ENCODE measurements at places on chromosomes 4 and X. TPM values are rescaled to one million over a fixed set of nuclear protein-coding genes. Genes with fewer than 3 reads are reported as not detected.

GRCh38 chr4:165368567-165368966, 10.2 kb upstream of the CPE start:
- H3K4me1 ChIP-seq: peaks cover 6% of the 10 kb centered on the region
- H3K27me3 ChIP-seq: no peaks in the 10 kb centered on the region
- H3K36me3 ChIP-seq: no peaks in the 10 kb centered on the region
- no peak for DNase-seq
- no peak overlapping the region for H3K4me3 ChIP-seq
- H3K27ac ChIP-seq: no peak overlapping the region

GRCh38 chrX:2387614-2388239, 113.0 kb downstream of the DHRSX start:
- no peaks in the 10 kb centered on the region for H3K36me3 ChIP-seq
- no peak overlapping the region for H3K4me3 ChIP-seq
- no peak for DNase-seq
- H3K27ac ChIP-seq: no peak overlapping the region

Gene ING2
- total RNA-seq: 8.8 TPM

Gene NXF2
- total RNA-seq: not detected

Gene CSN3
- not detected for total RNA-seq

- H3K27me3 ChIP-seq: no peaks in the 10 kb centered on the region
- no peaks in the 10 kb centered on the region for H3K36me3 ChIP-seq
- H3K4me3 ChIP-seq: no peak overlapping the region
- H3K4me1 ChIP-seq: no peaks in the 10 kb centered on the region
Observed at GRCh38 chr4:61231421-61231820, 31.3 kb downstream of the ADGRL3 start.

GRCh38 chr4:41002309-41002708, 212.0 kb downstream of the APBB2 start:
- H3K4me1 ChIP-seq: no peaks in the 10 kb centered on the region
- no peak for DNase-seq
- no peaks in the 10 kb centered on the region for H3K27me3 ChIP-seq
- no peaks in the 10 kb centered on the region for H3K36me3 ChIP-seq
- H3K4me3 ChIP-seq: no peak overlapping the region

Gene CD40LG
- 0.36 TPM for total RNA-seq

DNA sequence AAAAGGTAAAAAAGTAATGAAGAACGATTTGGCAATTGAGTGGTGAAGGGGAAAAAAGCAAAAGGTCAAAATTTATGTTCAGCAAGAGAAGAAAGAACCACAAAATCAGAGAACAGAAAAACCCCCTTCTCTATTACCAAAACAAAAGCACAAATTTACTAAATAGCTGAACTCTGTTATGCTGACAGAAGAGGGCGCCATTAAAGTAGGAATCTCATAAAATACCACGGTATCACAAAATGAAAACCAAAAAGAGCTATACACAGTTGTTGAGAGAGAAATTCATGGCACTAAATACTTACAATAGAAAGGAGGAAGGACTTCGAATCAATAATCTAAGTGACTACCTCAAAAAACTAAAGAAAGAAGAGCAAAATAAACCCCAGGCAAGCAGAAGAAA, 69.6 kb upstream of the CXorf66 start:
- no peaks in the 10 kb centered on the region for H3K36me3 ChIP-seq
- H3K4me1 ChIP-seq: no peaks in the 10 kb centered on the region
- no peak overlapping the region for H3K4me3 ChIP-seq

Gene CENPVL1
- not detected for total RNA-seq

- H3K27ac ChIP-seq: no peak overlapping the region
- H3K4me3 ChIP-seq: no peak overlapping the region
- no peaks in the 10 kb centered on the region for H3K4me1 ChIP-seq
- no peaks in the 10 kb centered on the region for H3K27me3 ChIP-seq
Observed at GRCh38 chrX:24732766-24733500, 39.2 kb downstream of the POLA1 start.

DNA sequence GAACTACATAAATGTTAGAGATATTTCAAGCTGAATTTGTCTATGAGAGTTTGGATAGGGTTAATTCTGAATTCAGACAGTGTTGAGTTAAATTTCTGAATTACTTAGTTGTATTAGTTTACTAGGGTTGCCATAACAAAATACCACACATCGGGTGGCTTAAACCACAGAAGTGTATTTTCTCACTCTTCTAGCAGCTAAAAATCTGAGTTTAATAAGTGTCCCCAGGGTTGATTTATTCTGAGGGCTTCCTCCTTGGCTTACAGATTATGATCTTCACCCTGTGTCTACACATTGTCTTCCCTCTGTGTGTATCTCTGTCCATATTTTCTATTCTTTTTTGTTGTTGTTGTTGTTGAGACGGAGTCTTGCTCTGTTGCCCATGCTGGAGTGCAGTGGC, 318.6 kb downstream of the PACRGL start:
- H3K36me3 ChIP-seq: no peaks in the 10 kb centered on the region
- no peaks in the 10 kb centered on the region for H3K27me3 ChIP-seq
- H3K27ac ChIP-seq: no peak overlapping the region
- H3K4me1 ChIP-seq: no peaks in the 10 kb centered on the region
- DNase-seq: no peak

DNA sequence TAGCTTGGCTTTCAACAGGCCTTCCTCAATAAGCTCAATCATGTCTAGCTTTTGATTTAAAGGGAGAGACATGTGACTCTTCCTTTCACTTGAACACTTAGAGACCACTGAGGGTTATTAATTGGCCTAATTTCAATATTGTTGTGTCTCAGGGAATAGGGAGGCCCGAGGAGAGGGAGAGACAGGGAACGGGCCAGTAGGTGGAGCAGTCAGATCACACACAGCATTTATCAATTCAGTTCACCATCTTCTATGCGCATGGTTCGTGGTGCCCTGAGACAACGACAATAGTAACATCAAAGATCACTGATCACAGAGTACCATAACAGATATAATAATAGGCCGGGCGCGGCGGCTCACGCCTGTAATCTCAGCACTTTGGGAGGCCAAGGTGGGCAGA, 17.8 kb downstream of the ZNF81 start:
- H3K27ac ChIP-seq: no peak overlapping the region
- no peaks in the 10 kb centered on the region for H3K4me1 ChIP-seq
- H3K27me3 ChIP-seq: no peaks in the 10 kb centered on the region
- H3K4me3 ChIP-seq: no peak overlapping the region
- no peak for DNase-seq

- H3K36me3 ChIP-seq: no peaks in the 10 kb centered on the region
- DNase-seq: no peak
- H3K27me3 ChIP-seq: no peaks in the 10 kb centered on the region
- no peak overlapping the region for H3K27ac ChIP-seq
Observed at GRCh38 chrX:790041-790506, 159.5 kb downstream of the SHOX start.

GRCh38 chr4:118367361-118367760, 14.6 kb upstream of the PRSS12 start:
- DNase-seq: no peak
- no peaks in the 10 kb centered on the region for H3K4me1 ChIP-seq
- no peak overlapping the region for H3K4me3 ChIP-seq
- H3K36me3 ChIP-seq: no peaks in the 10 kb centered on the region

DNA sequence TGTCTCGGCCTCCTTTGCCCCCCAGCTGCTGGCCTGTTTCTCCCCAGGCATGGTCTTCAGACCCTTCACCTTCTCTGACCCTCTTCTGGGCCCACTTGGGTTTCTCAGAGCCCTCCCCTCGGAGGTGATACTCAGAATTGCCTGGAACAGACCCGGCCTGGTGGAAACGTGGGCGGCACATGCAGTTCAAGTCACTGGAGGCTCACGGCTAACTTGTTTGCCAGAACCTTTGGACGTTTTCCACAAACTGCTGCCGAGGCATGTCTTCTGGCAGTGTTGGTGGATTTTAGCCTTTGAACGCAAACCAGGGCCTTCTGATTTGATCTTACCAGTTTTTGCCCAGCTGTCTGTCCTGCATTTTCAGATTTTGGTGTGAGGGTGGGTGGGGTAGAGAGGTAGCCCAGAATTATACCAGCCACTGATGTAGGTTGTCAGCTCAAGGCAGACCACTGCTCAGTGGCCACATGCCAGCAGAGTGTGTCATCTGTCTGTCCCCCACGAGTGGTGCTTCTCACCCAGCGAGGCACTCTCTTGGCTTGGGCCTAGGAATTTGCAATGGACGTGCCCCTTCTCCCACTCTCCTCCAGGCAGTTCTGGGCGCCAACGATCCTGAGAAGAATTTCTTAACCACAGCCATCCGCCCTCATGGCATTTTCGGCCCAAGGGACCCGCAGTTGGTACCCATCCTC, 32.5 kb upstream of the ZNF185 start:
- no peak overlapping the region for H3K4me3 ChIP-seq
- no peaks in the 10 kb centered on the region for H3K4me1 ChIP-seq

DNA sequence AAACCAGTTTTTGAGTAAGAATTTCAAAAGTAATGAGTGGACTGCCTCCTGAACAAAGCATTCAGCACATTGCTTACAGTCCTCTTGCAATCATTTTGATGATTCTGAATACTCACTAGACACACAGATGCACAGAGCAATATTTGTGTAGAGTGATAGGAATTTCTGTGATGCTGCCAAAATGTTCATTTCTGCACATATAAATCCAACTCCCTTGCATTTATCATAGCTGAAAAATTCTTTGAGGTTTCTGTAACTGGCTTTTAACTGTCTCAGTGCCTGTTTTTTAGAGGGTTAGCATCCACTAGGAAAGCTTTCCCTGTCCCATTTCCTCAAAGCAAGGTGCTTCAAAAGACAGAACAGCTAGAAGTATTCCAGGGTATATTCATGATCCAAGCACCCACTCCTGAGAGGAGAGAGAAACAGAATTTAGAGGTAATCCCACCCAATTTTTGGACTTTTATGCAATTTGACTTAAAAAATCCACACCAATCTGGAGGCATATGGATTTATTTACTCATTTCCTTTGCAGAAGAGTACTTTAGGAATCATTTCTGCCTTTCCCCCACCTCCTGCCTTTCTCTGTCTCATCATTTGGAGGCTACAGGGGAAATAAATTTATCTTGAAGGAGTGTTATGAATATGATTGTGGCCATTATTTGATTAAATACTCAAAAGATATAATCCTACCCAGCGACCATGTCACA, 234.5 kb upstream of the SLIT2 start:
- no peak overlapping the region for H3K27ac ChIP-seq
- no peaks in the 10 kb centered on the region for H3K36me3 ChIP-seq

- peak overlapping the region; percentile 78 for H3K27ac ChIP-seq
- peak overlapping the region; percentile 40 for H3K4me3 ChIP-seq
- H3K27me3 ChIP-seq: no peaks in the 10 kb centered on the region
Observed at GRCh38 chr4:90127706-90128345, 632 bp downstream of the CCSER1 start.

GRCh38 chr4:186151499-186151898, 39.9 kb upstream of the CYP4V2 start:
- no peak overlapping the region for H3K27ac ChIP-seq
- no peaks in the 10 kb centered on the region for H3K36me3 ChIP-seq
- H3K27me3 ChIP-seq: no peaks in the 10 kb centered on the region
- H3K4me3 ChIP-seq: no peak overlapping the region
- no peak for DNase-seq

GRCh38 chr4:96913441-96914080, 1073.7 kb downstream of the PDHA2 start:
- no peaks in the 10 kb centered on the region for H3K27me3 ChIP-seq
- H3K4me3 ChIP-seq: no peak overlapping the region

Gene GPM6B
- total RNA-seq: 24.0 TPM

Gene WWC2
- total RNA-seq: 31.7 TPM

Gene UGT2B17
- total RNA-seq: not detected

Gene TLL1
- total RNA-seq: 4.8 TPM

DNA sequence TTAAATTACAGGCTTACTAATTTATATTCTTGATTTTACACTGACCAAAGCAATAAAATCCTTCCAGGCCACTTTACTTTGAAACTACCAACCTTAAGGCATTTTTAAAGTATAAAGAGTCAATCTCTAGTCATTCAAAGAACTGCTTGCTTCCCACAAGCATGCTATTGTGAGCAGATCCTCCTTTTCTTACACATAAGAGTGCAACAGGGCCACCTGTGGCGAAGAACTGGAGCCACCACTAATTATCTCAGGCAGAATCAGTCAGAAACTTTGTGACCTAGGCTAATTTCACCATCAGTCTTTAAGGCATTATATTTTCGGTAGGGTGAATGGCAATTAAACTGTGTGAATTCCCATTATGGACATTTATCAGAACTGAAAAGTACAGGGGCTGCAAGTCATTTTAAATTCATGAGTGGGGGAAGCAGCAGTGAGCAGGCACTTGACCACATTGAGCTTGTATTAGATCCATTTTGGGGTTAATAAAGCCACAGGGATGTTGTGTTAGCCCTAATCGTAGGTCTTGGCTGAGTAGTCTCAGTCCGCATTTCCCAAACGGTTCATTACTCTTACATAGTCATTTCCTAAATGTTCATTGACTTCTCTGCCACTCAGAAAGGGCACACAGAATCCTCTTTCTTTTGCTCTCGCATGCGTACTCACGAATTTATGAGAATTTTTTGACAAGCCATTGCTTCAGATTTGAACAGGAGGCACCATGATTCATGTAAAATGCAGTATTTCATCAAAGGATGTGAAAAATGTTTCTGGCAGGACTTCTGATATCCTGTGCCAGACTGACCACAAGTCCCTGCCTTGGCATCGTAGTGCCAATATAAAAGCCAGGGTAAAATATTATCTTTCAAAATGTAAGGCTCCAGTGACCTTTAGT, 39.8 kb downstream of the NPY2R start:
- no peaks in the 10 kb centered on the region for H3K27me3 ChIP-seq
- no peak overlapping the region for H3K4me3 ChIP-seq
- DNase-seq: no peak
- no peaks in the 10 kb centered on the region for H3K4me1 ChIP-seq
- H3K27ac ChIP-seq: no peak overlapping the region

Gene MAGEA2B
- not detected for total RNA-seq

Gene CXCL1
- 1.5 TPM for total RNA-seq

- no peaks in the 10 kb centered on the region for H3K36me3 ChIP-seq
- no peak overlapping the region for H3K27ac ChIP-seq
- H3K4me1 ChIP-seq: no peaks in the 10 kb centered on the region
- no peak for DNase-seq
Observed at GRCh38 chr4:110959041-110959643, 336.3 kb upstream of the PITX2 start.

- H3K36me3 ChIP-seq: no peaks in the 10 kb centered on the region
- DNase-seq: no peak
- H3K4me1 ChIP-seq: no peaks in the 10 kb centered on the region
- no peak within 1 kb of the TSS for H3K4me3 ChIP-seq
- no peaks in the 10 kb centered on the region for H3K27me3 ChIP-seq
- no peak within 1 kb of the TSS for H3K27ac ChIP-seq
Observed at GRCh38 chrX:48196745-48197201, at the start of gene SSX5. Gene SSX5 (minus strand): TSS chrX:48196795. CDS start chrX:48195358, 1,437 bp downstream.

DNA sequence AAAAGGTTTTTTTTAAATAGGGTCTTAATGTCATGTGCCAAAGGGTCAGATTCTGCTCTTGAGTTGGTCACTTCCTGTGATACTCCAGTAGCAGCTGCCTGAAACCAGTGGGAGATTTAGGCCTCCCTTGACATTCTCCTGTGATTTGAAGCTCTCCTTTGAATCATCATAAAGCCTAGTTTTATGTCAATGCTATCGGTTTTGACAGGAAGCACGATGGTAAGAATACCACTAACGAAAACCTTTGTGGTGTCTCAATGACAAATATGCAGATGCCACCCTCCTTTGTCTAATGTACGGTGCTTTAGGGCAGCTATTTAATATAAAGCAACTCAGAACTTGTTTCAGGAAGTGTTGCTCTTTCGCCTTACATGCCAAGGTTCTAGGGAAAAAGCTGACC, 44.2 kb downstream of the CCNI start:
- DNase-seq: no peak
- peaks cover 21% of the 10 kb centered on the region for H3K36me3 ChIP-seq
- no peak overlapping the region for H3K4me3 ChIP-seq
- no peak overlapping the region for H3K27ac ChIP-seq
- no peaks in the 10 kb centered on the region for H3K4me1 ChIP-seq

Gene SYNPO2
- total RNA-seq: 1,328 TPM

Data from sigmoid colon (tissue), 7 donors.